GM03348 (cell line): ENCODE measurements at places on chromosomes 7 and 10.
A peak's percentile ranks its signal among the peaks of the same experiment; 100 is the strongest.

- DNase-seq: no peak
These were observed 177.1 kb downstream of the USP6NL start for GRCh38 chr10:11434324-11434723.

DNA sequence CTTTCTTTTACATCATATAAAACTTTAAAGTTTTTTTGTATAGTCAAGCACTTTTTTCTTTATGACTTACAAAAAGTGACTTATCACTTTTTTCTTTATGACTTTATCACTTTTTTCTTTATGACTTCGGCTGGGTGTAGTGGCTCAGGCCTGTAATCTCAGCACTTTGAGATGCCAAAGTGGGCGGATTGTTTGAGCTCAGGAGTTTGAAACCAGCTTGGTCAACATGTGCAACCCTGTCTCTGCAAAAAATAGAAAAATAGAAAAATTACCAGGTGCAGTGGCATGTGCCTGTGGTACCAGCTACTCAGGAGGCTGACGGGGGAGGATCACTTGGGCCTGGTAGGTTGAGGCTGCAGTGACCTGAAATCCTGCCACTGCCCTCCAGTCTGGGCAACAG is 108.8 kb upstream of the CSTF2T start:
- DNase-seq: no peak

DNA sequence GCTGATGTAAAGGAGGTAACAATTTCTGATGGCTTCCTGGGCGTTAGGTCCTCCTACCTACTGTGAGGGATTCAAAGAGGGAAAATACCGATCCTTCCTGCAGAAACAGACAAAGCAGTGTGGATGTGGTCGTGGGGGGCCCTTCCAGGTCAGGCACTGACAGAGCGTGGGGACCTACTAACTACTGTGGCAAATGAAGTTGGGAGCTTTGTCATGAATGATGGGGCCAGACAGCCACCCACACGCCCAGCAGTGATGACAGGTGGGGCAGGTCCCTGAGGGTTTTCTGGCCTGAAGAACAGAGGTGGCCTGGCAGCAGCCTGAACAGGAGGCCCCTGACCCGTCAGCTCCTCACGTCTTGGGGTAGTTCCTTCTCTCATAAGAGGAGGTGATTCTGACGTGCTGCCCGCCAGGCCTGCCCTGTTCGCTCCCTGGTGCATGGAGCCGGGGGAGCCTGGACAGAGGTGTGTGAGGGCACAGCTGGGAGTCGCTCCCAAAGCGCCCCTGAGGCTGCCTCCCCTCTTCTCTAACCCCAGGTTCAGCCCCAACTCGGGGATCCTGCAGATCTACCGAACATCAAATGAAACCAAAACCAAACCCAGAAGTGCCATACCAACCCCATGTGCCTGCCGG is 4.2 kb downstream of the ATP6V0E2 start:
- no peak for DNase-seq

DNA sequence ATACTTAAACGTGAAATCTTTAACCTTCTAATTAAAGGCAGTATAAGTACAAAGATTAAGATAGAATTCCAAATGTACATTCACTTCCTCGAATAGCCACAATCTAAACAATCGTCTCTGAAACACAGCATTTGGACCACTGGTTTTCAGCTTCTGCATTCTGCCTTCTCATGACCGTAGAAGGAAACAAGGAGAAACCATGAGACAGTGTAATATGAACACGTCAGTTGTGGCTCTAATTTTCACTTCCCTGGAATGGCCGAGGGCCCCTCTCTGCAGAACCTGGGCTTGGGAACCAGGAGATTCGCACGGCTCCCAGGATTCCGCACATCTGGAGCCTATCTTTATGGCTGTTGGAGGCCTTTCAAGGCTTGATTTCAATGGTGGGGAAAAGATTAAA is 189.3 kb downstream of the KLF6 start:
- no peak for DNase-seq

DNA sequence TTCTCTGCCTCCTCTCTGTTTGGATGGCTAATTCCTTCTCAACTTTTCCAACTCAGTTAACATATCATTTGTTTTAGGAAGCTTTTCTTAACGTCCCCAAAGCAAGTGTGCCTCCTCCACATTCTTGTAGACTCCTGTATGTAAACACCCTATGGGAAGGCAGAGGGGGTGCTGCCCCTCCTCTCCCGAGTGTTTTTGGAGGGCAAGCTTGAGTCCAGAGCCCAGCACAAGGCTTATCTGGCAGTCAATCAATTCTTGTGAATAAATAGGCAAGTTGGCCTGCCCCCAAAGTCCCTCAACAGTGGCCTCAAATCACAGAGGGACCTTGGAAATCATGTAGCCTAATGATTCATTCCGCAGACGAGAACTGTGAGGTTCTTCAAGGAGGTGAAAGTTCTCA is 305.6 kb downstream of the RPS24 start:
- DNase-seq: no peak

GRCh38 chr10:74047304-74047703 is 49.4 kb downstream of the VCL start:
- peak; percentile 75 for DNase-seq

GRCh38 chr7:72187179-72187578 is 225.0 kb downstream of the CALN1 start:
- no peak for DNase-seq

GRCh38 chr7:140209866-140210609 is 33.3 kb upstream of the KDM7A start:
- DNase-seq: no peak

DNA sequence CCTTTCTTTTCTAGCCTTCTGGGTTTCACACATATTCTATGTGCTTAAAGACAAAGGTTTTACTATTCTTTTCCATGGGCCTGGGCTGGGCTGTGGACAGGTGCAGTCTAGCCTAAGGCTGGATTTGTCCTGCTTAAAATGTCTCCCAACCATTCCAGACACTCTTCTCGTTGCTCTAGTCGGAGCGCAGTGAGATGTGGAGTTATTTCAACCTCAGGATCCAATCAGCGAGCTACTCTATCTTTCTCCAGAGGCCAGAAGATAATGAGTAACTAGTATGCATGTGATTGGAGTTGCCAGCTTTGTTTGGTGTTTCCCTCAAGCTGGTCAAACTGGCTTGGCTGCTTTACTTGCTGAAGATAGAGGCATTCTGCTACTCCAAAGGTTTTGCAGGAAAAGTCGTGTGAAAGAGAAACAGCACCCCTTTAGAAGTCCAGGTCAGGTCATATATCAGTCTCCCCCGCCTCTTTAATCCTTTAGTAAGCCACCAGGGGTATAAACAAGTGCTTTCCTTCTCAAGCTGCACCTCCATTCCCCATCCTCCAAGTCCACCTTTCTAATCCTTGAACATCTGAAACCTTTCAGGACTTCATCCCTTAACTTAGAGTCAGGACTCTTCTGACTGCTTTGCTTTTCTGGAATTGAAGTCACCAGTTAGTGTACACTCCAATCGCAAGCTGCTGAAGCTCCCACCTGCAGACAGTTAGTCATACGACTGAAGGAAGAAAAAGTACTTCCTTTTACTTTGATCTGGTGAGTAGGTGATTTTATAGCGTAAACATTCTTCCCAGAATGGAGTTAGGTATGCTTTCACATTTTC is 78.8 kb downstream of the DNMBP start:
- DNase-seq: no peak

- DNase-seq: no peak
These were observed 6.1 kb upstream of the RBM17 start for GRCh38 chr10:6082496-6083395.

DNA sequence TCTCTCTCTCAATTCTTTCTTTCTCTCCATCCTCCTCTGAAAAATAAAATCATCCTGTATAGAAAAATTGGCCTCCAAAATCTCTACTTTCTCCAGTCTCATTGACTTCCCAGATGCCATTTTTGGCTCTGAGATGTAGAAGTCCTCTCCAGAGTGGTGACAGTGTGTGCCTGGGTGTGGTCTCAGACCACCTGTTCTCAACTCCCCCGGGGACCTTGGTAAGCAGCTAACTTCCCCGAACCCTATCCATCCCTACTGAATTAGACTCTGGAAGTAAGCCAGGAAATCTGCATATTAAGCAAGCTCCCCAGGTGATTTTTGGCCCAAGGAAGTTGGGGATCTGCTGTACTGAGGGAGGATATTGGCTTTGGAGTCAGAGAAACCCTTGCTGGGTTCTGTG is 120.5 kb downstream of the WDR11 start:
- DNase-seq: no peak

- peak; percentile 47 for DNase-seq
These were observed 900 bp downstream of the MKLN1 start for GRCh38 chr7:131328377-131329175.

- no peak for DNase-seq
These were observed 80.0 kb downstream of the ZNF716 start for GRCh38 chr7:57529931-57530330.

DNA sequence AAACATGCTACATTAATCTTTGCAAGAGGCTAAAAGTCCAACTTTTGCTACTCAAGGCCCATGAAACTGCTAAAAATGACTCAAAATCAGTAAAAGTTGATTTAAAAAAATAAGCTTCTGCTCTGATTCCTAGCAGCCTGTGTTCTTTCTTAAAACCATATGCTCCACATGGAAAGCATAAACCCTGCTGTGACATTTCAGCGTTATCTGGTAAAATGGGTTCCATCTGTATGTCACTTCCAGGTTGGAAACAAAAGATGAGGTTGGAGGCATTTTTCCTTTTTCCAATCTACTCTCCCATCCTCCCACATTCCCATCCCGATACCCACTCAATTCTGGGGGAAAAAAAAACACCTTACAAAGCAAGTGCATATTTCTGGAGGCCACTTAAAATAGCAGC is 439.5 kb downstream of the NEBL start:
- no peak for DNase-seq

DNA sequence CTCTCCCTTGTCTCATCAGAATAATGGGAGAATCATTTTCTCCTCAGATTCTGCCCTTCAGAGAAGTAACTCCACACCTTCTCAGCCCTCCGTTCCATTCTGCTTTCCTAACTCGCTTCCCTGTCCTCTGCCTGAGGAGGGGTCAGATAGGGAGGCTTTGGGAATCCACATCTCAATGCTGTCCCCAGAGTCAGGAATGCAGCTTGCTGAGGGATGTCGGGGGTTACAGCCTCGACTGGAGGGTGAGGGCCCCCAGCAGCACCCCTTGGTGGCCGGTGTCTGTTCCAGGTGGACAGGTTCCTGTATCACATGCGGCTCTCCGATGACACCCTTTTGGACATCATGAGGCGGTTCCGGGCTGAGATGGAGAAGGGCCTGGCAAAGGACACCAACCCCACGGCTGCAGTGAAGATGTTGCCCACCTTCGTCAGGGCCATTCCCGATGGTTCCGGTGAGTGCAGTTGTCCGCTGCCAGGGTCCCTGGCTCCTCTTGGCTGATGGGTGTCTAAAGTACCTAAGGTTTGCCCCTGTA is 6.9 kb downstream of the HKDC1 start:
- DNase-seq: no peak

DNA sequence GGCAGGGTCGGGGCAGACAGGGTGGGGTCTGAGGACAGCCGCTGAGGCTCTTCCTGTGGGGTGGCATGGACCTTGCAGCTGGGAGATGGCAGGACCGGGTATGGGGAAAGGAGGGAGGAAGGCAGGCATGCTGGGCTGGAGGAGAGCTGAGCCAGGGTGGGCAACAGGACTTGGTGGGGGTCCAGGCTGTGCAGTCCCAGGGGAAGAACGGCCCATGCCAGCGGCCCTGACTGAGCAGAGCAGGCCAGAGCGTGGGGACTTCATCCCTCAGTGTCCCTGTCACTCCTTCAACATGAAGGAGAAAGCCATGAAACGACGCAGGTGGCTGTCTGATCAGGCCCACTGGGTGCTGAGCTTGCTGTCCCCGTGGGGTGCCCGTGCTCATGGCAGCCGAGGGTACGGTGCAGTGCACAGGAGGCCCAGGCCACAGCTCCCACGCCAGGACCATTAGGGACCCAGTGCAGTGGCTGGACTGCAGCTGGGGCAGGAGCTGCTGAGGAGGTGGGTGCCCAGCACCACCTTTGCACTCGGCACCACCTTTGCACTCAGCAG is 519.6 kb downstream of the PTPRN2 start:
- DNase-seq: no peak

DNA sequence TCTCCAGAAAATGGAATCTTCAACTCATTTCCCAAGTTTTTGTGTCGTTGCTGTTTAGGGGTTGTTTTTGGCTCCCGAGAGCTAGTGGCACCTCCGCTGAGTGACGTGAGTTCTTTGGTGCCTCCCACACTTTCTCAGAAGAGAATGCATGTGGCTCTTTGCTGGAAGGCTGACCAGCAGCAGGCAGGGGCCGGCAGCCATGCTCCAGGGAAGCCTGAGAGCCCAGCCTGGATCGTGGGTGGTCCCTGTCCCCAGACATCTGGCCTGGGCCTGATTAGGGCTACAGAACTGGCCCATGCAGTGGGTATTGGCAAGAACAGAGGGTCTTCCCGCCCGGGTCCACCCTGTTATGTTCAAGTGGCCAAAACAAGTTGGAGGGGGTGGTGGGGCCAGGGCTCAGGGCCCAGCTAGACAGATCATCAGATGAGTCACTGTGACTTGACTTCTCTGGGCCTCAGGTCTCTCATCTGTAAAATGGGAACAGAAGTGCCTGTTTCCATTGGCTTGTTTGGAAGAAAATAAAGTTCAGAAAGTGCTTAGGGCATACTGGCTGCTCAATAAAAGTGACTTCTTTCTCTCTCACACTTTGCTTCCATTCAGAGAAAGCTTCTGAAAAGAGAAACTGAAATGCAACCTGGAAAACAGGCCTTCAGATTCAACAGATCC is 83.1 kb downstream of the STRA8 start:
- no peak for DNase-seq

GRCh38 chr10:7768417-7768816 is 19.4 kb downstream of the KIN start:
- no peak for DNase-seq

DNA sequence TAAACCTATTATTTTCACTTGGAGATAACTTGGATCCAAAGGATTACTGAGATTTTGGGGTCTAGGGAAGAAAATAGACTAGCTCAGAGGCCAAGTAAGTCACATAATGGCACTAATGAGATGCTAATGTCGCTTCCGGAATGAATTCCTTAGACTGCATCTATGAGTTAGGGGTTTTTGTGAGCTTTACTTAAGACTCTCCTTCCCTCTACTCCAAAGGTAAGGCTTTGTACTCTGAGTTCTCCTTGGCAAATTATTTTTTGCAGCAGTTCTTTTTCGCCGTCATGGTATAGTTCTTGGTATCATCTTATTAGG is 143.9 kb upstream of the KLF14 start:
- no peak for DNase-seq

- DNase-seq: no peak
These were observed 71.4 kb downstream of the NEURL1 start for GRCh38 chr10:103564776-103565520.

DNA sequence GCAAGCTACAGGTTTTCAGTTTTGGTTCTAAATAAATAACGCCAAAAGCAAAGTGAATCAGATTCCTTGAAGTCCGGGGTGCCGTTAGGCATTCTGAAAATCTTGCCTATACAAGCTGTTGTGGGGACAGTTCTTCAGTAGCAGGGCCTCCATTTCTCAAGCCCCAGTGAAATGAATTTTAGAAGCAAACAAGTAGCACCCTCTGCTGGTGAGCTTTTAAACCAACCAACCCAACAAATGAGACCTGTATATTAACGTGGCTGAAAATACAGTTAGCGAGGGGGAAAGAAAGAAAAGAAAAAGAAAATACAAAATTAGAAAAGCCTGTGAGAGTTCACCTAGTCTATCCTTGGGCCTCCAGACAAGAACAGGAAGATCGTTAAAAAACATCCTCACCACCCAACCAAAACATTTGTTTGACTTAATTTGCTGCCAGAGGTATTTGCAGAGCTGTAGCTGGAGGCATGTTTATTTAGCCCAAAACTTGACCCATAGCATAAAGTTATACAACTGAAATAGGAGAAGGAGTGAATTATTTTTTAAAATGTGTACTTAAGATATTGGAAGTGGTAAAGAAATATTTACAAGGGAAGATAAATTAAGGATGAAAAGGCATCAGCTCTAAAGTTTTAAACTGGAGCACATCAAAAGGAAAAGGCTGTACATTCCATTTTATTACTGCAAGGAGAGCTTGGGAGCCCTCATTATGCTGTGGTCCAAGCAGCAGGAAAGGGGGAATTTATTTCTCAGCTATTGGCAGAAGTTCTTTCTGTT is 98.9 kb downstream of the DYNC1I1 start:
- peak; percentile 65 for DNase-seq
